NCI-H1417 treated with DMSO at 0.1 percent for 48 hours (cell line): ENCODE measurements at places on chromosomes 3 and 15.

DNA sequence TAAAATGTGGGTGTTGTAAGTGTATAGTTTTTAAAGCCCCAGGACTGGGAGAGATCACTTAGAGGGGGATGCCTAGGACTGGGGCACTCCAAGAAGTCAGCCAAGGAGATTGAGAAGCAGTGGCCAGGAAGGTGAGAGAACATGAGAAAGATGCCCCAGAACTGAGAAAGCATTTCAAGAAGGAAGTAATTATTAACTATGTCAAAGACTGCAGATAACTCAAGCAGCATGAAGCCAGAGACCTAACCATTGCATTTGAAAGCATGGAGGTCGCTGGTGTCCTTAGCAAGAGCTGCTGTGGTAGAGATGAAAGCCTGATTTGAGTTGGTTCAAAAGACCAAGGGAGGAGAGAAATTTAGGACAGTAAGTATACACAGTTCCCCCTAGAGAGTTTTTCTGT lies 30.6 kb upstream of the SLC2A2 start:
- no peak for DNase-seq

GRCh38 chr3:169871129-169871886 lies 1.6 kb upstream of the LRRC31 start:
- no peak for DNase-seq

DNA sequence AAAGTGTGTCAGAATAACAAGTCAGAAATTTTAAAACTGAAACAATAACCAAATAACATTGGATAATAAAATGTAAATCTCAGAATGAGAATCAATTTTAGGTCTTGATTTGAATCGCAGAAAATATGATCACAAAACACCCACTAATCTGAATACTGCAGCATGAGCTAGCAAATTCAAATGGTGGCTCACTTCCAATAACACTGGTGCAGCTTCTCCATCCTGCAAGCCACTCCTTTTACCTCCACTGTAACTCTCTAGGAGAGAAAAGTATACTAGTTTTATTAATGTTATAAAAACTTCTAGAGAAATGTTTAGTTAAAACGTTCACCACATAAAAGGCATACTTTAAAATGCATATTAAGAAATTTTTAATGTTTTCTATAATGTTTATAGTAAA lies 30.4 kb downstream of the UBE3A start:
- no peak for DNase-seq

DNA sequence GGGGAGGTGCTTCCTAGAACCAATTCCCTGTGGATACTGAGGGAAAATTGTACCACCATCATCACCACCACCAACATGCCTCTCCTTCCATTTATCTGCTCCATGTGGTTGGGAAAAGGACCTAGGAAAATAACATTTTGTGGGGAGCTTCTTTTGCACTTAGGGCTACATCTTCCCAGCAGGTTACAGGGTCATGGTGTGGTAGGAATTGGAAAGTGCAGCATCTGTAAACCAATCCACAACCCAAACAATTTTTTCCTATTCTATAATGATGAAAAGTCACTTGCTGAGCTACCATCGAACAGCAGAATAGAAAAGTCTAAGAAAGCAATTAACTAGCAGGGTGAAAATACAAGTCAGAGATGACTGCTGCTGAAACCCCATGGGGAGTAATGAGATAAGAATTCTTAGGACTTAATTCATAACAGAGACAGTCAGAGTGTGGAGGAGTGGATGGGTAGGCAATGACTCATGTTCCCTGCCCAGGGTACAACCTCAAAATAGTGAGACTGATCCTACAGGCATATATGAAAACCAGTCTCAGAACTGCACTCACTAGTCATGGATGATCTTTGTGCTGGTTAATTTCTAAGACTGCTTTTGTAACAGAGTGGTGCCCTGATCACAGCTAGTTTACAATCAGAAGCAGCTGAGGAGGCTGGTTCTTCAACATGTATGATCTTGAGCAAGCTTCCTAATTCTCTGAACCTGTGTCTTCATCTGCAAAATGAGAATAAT lies 38.1 kb upstream of the LEKR1 start:
- DNase-seq = no peak

- DNase-seq = no peak
These were observed 610.2 kb downstream of the ZNF385D start for GRCh38 chr3:21140785-21141184.

- DNase-seq = no peak
These were observed 69.9 kb downstream of the CDC25A start for GRCh38 chr3:48118322-48118721.

DNA sequence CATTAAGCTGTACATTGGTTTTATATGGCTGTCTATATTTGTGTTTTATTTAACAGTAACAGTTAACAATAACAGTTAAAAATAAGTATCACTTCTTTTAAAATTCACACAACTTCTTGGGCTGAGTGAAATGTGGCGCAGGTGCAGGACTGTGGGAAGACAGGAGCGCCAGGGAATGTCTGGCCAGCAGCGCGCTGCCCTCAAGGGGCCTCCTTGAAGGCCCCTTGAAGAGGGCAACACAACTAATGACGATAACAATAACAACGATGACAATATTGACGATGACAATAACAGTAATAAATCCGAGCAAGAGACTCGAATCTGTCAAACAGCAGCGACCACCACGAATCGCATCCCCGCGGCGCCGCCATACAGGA lies 411 bp upstream of the PPP2R3A start:
- DNase-seq = no peak

DNA sequence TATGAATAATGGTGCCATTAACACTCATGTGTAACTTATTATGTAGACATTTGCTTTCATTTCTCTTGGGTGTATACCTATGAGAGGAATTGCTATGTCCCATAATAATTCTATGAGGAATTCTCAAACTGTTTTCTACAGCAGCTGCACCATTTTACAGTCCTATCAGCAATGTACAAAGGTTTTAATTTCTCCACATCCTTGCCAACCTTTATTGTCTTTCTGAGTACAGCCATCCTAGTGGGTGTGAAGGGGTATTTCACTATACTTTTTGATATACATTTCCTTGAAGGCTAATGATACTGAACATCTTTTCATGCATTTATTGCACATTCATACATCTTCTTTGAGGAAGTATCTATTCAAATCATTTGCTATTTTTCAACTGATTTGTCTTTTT lies 34.5 kb downstream of the TJP1 start:
- DNase-seq = no peak

DNA sequence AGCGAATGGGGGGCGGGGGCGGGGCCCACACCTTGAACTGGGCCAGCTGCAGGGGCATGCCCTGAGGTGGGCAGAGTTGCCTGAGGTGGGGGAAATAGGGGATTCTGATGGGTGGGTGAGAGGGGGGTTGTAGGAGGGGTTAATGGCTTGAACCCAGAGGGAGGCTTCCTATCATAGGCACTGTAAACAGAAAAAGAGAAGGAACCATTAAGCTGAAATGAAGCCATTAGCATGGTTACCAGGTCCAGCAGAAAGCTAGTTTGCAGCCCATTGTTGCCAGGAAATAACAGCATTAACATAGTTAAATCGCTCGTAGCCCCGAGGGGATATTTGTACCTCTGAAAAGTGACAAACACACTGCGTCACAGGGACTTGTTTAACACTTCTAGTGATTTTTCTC lies 29.0 kb downstream of the ETV5 start:
- DNase-seq = no peak

DNA sequence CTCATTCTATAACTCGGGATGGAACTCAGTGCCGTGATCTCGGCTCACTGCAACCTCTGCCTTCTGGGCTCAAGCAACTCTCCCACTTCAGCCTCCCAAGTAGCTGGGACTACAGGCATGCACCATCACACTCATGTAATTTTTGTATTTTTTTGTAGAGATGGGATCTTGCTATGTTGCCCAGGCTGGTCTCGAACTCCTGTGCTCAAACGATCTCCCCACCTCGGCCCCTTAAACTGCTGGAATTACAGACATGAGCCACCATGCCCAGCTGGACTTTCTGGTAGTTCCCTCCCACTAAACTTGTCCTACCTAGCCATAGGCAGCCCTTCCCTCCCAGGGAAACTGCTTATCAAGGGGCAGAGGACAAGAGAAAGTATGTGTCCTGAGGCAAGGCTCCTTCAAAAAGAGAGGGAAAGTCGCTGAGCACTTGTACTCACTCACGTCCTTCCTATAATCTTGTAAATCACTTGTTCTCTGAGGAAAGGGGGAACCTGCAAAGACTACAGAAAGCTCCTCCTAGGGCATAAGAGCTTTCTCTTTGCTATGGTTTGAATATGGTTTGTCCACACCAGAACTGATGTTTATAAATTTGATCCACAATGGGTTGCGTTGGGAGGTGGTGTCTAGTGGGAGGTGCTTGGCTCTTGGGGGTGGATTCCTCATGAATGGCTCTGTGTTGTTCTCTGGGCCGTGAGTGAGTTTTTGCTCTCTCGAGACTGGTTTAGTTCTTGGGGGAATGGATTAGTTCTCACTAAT lies 13.6 kb upstream of the TBL1XR1 start:
- DNase-seq = no peak

- no peak for DNase-seq
These were observed 671.1 kb downstream of the TBL1XR1 start for GRCh38 chr3:176526225-176526624.

- DNase-seq = no peak
These were observed 7.3 kb downstream of the RNU5B-1 start for GRCh38 chr15:65311760-65312159.

GRCh38 chr15:79897701-79898113 lies 893 bp upstream of the MTHFS start:
- no peak for DNase-seq

DNA sequence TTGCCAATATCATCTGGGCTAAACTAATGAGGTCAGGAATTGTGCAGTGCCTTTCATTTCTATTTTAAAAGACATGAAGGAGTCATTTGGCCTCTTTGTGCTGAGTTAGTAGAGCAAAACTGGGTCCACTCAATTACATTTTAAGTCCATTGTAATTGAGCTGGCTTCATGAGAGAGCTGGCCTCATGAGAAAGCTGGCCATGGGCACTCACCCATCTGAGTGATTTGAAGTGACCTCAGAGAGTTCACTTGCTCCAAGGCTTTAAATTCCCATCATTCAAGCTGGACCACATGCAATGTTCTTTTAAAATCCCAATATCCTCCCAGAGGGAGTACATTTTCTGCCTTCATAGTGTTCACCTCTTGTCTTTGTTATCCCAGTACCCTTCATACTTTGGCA lies 335.9 kb upstream of the WNT5A start:
- no peak for DNase-seq

DNA sequence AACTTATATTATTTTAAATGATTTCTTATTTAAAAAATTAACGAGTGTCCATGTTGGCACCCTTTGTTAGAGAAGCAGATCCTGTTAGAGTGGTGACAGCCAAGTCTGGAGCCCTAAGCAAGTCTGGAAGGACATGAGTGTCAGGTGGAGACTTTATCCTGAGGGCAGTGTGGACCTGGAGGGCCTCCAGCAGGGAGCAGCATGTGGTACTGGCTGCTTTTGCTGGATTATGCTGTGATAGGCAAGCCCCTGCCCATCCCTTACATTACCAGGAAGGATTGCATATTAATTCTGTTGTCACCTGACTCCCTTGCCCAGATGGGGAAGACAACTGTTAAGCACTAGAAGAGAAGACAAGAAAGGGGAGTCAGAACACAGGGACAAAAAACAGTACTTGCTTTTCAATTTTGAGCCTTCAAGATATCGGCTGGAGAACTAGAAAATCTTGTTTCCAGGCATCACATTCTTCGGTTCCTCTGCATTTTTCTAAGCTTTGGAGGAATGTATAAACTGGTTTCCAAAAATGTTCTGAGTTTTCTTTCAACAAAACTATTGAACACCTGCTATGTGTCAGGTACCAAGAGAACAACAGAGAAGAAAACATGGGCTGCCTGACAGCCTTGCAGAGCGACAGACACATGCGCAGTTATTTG lies 22.7 kb downstream of the ZNF860 start:
- DNase-seq = no peak

DNA sequence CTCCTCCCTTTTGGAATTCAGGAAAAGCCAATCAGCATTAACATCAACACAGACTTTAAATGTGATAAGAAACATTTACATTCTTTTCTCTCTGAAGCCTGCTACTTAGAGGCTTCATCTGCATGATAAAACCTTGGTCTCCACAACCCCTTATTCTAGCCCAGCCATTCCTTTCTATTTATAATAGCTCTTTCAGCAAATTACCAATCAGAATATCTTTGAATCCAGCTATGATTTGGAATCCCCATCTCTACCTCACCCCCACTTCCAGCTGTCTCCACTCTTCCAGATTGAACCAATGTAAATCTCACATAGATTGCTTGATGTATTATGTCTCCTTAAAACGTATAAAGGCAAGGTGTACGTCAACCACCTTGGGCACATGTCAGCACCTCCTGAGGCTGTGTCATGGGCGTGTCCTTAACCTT lies 139.7 kb downstream of the TUSC7 start:
- DNase-seq = no peak

GRCh38 chr3:30793740-30794139 lies 100.7 kb downstream of the GADL1 start:
- no peak for DNase-seq

GRCh38 chr15:95733931-95734330 lies 596.6 kb upstream of the NR2F2 start:
- no peak for DNase-seq

- DNase-seq = no peak
These were observed 39.4 kb downstream of the CLDN18 start for GRCh38 chr3:138049157-138049919.

DNA sequence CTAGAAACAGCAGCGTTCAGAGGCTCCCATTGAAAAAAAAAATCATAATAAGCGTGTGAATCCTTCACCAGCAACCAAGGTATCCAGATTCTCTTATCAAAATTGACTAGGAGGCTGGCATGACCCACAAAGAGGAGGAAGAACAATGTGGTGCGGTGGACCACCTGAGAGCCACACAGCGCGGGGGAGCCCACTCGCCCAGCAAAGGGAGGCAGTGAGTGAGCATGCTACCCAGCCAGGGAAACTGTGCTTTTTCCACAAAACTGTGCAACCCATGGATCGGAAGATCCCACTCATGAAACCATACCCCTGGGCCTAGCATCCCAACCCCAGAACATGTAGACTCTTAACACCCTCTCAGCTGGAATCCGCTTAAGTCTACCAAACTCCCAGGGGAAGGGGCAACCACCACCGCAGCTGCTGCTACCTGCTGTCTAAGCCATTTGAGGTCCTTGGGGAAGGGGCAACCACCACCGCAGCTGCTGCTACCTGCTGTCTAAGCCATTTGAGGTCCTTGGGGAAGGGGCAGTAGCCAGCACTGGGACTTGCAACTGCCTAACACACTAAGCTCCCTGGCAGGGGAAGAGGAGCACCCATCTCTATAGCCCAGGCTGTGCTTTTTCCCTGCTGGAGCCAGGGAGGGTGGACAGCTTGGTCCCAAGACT lies 102.8 kb upstream of the CLDN18 start:
- DNase-seq = no peak

- DNase-seq = no peak
These were observed 25.0 kb upstream of the KY start for GRCh38 chr3:134675726-134676256.

- DNase-seq = no peak
These were observed 15.6 kb downstream of the SNAP23 start for GRCh38 chr15:42511007-42511391.

- no peak for DNase-seq
These were observed 431.9 kb upstream of the FRG2C start for GRCh38 chr3:75232216-75232615.
